ENCODE measurements at places on chromosomes 16 and 17.
A peak's percentile ranks its signal among the peaks of the same experiment; 100 is the strongest.

DNA sequence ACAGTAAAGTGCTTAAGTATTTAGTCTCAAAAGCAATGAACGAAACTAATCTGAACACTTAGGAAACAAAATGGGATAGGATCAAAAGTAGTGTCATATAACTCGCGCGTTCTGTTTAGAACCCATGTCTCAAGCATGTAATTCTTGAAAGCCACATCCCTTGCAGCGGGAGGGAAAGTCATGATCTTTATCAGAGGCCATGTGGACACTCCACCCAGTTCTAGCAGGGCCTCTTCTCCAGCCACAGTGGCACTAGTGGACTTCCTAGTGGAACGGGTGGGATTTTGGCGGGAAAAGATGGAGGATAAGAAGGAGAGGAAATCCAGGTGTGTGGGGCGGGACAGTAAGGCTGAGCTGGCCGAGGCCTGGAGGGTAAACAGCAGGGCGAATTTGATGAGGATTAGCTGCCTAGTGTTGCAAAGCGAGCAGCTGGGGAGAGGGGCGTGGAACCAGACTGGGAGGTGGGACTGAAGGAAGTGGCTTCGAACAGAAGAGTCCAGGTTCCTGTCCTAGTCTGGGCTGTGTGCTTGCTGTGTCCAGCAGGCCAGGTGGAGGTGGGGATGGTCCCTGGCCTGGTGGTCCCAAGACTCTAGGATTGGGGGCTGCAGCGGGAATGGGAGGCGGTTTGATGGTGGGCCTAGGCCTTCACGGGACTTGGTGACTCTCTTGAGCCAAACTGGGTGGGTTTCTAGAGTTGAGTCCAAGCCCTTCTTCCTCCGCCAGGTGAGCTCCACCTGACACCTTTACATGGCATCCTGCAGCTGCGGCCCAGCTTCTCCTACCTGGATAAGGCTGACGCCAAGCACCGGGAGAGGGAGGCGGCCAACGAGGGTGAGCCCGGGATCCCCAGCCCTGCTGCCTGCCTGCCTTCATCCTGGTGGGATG lies 15.9 kb downstream of the POLR3E start:
- H3K4me1 ChIP-seq: no peaks in the 10 kb centered on the region
- H3K27ac ChIP-seq: peak overlapping the region; percentile 48
- H3K27me3 ChIP-seq: no peaks in the 10 kb centered on the region
- H3K4me3 ChIP-seq: no peak overlapping the region
- H3K36me3 ChIP-seq: no peaks in the 10 kb centered on the region

DNA sequence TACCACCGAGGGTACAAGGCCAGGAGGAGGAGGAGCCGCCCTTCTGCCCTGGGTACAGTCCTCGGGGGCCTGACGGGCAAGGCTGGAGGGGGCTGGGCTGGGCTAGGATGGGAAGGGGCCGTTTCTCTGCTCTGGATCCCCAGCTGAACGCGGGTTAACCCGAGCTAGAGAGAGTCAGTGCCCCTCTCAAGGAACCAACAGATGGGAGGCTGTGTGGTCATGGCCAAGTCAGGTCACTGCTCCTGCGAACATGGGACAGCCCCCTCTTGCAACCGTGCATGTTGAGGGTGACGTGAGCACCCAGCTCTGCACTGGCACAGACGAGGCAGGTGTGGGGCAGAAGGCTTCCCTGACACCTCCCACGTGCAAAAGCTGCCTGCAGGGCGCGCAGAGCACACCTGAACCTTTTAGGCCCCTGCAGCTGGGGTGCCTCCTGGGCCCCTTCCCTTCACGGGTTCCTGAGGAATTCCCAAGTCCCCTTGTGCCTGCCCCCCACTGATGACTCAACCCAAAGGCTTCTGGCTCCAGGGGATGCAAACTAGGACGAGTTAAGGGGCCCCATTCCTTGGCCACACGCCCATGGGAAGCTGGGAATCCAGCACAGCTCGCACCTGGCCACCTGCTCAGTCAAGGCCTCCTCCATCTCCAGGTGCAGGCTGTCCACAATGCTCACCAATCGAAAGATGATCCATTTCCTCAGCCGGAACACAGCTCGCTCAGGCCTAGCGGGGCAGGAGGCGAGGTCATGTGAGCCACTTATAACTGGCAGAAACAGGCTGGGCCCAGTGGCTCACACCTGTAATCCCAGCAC lies 6.3 kb downstream of the MYBBP1A start:
- H3K4me3 ChIP-seq: no peak overlapping the region
- no peak overlapping the region for H3K27ac ChIP-seq
- DNase-seq: no peak
- no peaks in the 10 kb centered on the region for H3K4me1 ChIP-seq
- H3K36me3 ChIP-seq: peaks cover 8% of the 10 kb centered on the region
- no peaks in the 10 kb centered on the region for H3K27me3 ChIP-seq

DNA sequence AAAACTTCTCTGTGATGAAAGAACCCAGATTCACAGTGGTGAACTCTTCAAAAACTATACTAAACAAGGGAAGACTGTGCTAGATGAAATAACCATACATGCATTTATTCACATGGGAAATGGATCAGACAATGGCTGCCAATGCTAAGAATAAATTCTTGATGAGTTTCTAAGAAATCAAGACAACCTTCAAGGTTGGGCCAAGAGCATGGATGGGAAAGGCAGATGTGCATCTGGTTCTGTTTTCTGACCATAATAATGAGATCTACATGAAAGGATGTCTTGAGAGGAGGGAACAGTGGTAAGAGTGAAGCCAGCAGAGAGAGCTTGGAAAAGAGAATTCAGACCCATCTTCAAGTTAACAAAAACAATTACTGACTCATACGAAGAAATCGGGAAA lies 31.4 kb downstream of the ANKRD11 start:
- no peak overlapping the region for H3K27ac ChIP-seq
- no peak for DNase-seq
- H3K4me3 ChIP-seq: no peak overlapping the region
- H3K4me1 ChIP-seq: peaks cover 3% of the 10 kb centered on the region
- no peaks in the 10 kb centered on the region for H3K27me3 ChIP-seq

GRCh38 chr17:81417049-81417878 lies 22.0 kb downstream of the BAHCC1 start:
- H3K27ac ChIP-seq: peak overlapping the region; percentile 98
- no peak for DNase-seq
- peaks cover 29% of the 10 kb centered on the region for H3K4me1 ChIP-seq
- H3K4me3 ChIP-seq: no peak overlapping the region
- no peaks in the 10 kb centered on the region for H3K27me3 ChIP-seq

- no peaks in the 10 kb centered on the region for H3K36me3 ChIP-seq
- no peaks in the 10 kb centered on the region for H3K27me3 ChIP-seq
- no peak for DNase-seq
- H3K27ac ChIP-seq: no peak overlapping the region
- H3K4me1 ChIP-seq: no peaks in the 10 kb centered on the region
These were observed 4.1 kb downstream of the RAP1GAP2 start for GRCh38 chr17:2800367-2800766.

- no peaks in the 10 kb centered on the region for H3K4me1 ChIP-seq
- H3K27ac ChIP-seq: no peak overlapping the region
- no peaks in the 10 kb centered on the region for H3K36me3 ChIP-seq
- H3K4me3 ChIP-seq: no peak overlapping the region
- DNase-seq: no peak
These were observed 215.6 kb upstream of the MAF start for GRCh38 chr16:79816081-79816497.

DNA sequence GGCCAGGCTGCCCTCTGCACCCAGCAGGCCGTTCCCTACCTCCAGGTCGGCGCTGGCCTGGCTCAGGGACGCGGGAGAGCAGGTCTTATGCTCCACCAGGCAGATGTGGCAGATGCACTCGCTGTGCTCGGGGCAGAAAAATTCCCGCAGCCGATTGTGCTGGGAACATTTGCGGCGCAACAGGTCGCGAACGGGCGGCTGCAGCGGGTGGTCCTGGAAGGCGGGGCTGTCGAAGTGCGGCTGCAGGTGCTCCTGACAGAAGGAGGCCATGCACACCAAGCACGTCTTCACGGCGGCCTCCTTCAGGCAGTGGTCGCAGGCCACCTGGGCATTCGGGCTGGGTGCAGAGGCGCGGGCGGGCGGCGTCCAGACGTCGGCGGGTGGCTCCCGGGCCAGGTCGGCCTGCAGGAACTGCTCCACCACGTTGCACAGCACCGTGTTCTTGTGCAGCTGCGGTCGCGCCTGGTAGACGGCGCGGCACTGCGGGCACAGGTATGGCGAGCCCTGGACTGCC lies 439 bp downstream of the TRIM25 start:
- no peak for DNase-seq
- peak overlapping the region; percentile 94 for H3K4me3 ChIP-seq
- H3K4me1 ChIP-seq: peaks cover 4% of the 10 kb centered on the region
- H3K27ac ChIP-seq: peak overlapping the region; percentile 91

GRCh38 chr16:20946015-20946629 lies 45.6 kb downstream of the LYRM1 start:
- H3K27me3 ChIP-seq: no peaks in the 10 kb centered on the region
- H3K4me3 ChIP-seq: no peak overlapping the region
- DNase-seq: no peak
- H3K4me1 ChIP-seq: no peaks in the 10 kb centered on the region
- H3K36me3 ChIP-seq: no peaks in the 10 kb centered on the region
- no peak overlapping the region for H3K27ac ChIP-seq

- H3K27ac ChIP-seq: no peak overlapping the region
- no peak overlapping the region for H3K4me3 ChIP-seq
- no peak for DNase-seq
- H3K27me3 ChIP-seq: no peaks in the 10 kb centered on the region
These were observed 84.3 kb downstream of the BMERB1 start for GRCh38 chr16:15518381-15519351.

- no peak overlapping the region for H3K27ac ChIP-seq
- no peaks in the 10 kb centered on the region for H3K4me1 ChIP-seq
- no peaks in the 10 kb centered on the region for H3K36me3 ChIP-seq
- no peaks in the 10 kb centered on the region for H3K27me3 ChIP-seq
- DNase-seq: no peak
These were observed 472.8 kb downstream of the TOX3 start for GRCh38 chr16:52074133-52074532.

DNA sequence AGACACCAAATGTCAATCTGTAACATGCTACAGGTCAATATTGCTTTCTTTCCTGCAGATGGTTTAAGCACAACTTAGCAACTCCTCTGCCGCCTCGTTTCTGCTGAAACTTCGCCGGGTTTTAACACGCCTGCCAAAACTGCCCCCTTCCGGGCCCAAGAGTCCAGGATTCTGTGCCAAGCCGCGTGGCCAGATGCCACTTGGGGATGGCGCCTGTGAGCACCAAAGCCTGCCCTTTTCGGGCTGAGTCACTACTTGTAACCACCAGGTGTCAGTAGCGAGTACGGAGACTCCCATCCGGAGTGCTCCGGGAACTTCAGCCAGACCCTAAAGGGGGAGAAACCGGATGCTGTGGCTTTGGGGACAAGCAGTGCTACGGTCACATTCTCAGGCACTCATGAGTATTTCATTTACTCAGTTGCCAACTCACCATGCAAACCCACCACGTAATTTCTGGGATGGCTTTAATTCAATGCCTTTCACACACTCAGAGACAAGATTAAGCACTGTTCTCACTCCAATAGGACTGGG lies 7.8 kb downstream of the PMP22 start:
- peak overlapping the region; percentile 62 for H3K4me3 ChIP-seq
- H3K27me3 ChIP-seq: no peaks in the 10 kb centered on the region
- DNase-seq: peak; percentile 75
- H3K27ac ChIP-seq: peak overlapping the region; percentile 62
- H3K4me1 ChIP-seq: peaks cover 6% of the 10 kb centered on the region
- H3K36me3 ChIP-seq: no peaks in the 10 kb centered on the region

- H3K4me1 ChIP-seq: no peaks in the 10 kb centered on the region
- H3K27ac ChIP-seq: no peak overlapping the region
- no peak overlapping the region for H3K4me3 ChIP-seq
- no peak for DNase-seq
These were observed 380.4 kb upstream of the CCL2 start for GRCh38 chr17:33874617-33875060.

GRCh38 chr16:12043953-12044352 lies 67.4 kb downstream of the SNX29 start:
- H3K36me3 ChIP-seq: no peaks in the 10 kb centered on the region
- no peaks in the 10 kb centered on the region for H3K27me3 ChIP-seq
- H3K27ac ChIP-seq: no peak overlapping the region
- no peaks in the 10 kb centered on the region for H3K4me1 ChIP-seq
- no peak overlapping the region for H3K4me3 ChIP-seq
- DNase-seq: no peak

DNA sequence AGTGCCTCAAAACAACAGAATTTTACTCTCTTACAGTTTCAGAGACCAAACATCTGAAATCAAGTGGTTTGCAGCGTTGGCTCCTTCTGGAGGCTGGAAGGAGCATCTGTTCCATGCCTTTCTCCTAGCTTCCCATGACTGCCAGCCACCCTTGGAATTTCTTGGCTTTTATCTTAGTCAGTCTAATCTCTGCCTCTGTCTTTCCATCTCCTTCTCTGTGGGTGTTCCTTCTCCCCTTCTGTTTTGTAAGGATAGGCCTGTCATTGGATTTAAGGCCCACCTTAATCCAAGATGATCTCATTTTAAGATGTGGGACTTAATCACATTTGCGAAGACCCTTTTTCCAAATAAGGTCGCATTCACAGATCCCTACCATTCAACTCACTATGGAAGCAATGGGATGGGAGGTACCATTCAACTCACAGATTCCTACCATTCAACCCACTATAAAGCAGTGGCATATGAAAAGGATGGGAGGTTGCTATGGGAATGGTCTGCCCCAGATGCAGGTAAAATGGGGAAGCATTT lies 321.8 kb downstream of the WWOX start:
- H3K4me3 ChIP-seq: no peak overlapping the region
- no peaks in the 10 kb centered on the region for H3K27me3 ChIP-seq
- no peak overlapping the region for H3K27ac ChIP-seq
- H3K36me3 ChIP-seq: no peaks in the 10 kb centered on the region
- DNase-seq: no peak

All from breast epithelium (tissue), 4 donors.